Activated T-helper 9 cell treated with anti-CD3 and anti-CD28 coated beads, Interleukin-2, amount 50 U/mL, for 16 hours (primary cell): ENCODE measurements at places on chromosomes 5 and 9.

DNA sequence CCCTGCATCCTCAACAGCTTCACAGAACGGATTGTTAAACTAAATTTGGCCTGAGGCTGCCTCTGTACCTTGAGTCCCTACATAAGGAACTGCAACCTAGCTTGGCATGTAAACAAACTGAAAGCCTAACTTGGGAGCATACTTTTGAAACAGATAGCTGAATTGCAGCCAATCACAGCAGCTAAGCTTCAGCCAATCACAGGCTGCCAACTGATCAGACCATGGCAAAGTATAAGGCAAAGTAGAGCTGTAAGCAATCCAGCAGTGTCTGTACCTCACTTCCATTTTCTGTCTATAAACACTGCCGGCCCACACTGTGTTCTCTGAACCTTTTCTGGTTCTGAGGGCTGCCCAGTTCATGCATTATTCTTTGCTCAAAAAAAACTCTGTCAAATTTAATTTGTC, 8.9 kb upstream of the ZNF483 start:
- DNase-seq = no peak

GRCh38 chr9:131013771-131014676, 5.0 kb downstream of the LAMC3 start:
- DNase-seq = no peak

DNA sequence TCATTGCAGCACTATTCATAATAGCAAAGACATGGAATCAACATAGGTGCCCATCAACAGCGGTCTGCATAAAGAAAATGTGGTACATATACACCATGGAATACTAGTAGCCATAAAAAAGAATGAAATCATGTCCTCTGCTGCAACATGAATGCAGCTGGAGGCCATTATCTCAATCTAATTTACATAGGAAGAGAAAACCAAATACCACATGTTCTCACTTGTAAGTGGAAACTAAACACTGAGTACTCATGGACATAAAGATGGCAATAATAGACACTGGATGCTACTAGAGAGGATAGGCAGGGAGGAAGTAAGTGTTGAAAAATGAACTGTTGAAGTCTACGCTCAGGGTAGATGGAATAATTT, 203.9 kb upstream of the CDH9 start:
- DNase-seq = no peak

GRCh38 chr5:123950701-123951581, 439.0 kb downstream of the CSNK1G3 start:
- no peak for DNase-seq

GRCh38 chr5:113598926-113599325, 85.4 kb downstream of the YTHDC2 start:
- no peak for DNase-seq

DNA sequence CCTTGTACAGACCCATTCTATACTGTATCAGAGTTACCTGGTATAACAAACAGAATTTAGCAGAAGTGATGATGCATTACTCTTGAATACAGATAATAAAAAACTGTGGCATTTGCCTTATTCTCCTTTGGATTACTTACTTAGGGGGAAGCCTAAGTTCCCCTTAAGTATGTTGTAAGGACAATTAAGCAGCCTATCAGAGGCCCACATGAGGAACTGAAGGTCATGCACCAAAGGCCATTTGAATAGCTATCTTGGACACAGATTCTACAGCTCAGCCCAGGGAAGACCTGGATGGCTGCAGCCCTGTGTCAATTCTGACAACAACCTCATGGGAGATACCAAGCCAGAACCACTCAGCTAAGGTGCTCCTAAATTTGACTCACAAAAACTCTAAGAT, 125.2 kb downstream of the RAPGEF6 start:
- DNase-seq = no peak

DNA sequence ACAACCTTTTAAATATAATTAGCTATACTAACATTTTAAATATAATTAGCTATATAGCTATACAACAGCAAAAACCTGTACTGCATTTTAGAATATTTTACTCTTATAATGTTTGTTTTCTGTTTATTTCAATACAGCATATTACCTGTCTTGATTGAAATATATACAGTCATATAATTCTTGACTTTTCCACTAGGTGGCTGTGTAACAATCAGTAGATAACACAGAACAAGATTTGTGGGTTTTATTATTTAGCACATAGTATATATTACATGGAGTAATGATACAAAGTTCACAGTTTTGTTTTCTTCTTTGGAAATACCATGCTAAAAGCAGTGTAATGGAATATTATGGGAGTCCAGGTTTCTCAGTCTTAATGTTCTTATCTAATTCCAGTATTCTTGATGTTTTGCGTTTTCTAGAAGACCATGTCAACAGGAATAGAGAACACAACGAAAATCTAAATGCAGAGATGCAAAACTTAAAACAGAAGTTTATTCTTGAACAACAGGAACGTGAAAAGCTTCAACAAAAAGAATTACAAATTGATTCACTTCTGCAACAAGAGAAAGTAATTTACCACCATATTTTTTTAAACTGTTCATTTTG, 13.3 kb downstream of the HMMR start:
- no peak for DNase-seq

DNA sequence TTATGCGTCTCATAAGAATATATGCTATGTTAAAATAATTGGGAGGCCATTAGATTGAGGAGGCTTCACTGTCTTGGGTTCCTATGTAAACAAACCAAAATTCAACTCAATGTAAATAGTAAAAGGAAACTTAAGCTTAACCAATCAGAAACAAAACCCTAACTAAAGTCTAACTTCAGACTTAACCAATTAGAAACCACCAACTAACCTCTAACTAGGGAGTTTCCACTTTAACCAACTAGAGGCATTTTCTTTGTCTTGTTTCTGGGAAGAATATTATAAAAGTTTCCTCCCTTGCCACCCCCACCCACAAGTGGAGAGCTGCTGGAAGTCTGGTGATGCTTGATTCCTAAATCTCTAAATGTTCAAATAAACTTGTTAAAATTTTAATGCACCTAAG, 214.5 kb downstream of the SEMA5A start:
- DNase-seq = no peak

DNA sequence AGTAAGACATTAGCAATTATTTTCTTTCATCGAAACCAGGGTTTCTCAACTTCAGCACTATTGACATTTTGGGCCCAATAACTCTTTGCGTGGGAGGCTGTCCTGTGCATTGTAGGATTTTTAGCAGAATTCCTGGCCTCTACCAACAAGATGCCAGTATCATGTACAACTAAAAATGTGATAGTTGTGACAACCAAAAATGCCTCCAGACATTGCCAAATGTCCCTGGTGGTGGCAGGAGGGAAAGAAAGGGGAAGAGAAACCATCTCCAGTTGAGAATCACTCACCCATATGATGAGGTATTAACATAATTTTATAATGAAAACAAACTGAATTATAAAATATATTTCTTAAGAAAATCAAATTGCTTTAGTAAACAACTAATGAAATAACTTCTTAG, 406.1 kb downstream of the RAB3C start:
- DNase-seq = no peak

DNA sequence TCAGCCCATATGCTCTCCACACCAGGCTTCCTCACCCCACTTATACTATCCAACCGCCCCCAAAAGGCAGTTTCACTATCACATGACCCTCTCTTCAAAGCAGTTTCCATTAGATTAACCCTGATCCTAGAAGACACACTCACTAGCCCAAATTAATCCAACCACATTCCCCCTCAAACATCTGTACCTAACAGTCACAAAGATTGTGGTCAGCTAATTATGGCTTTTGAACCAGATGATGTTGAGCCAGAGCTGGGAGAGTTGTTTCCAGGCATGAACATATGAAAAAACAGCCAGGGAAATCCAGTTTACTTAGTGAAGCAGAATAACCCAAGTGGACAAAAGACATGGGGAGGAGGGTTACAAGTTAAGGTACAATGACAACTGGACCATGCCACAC, 131.2 kb downstream of the SPOCK1 start:
- DNase-seq = no peak

DNA sequence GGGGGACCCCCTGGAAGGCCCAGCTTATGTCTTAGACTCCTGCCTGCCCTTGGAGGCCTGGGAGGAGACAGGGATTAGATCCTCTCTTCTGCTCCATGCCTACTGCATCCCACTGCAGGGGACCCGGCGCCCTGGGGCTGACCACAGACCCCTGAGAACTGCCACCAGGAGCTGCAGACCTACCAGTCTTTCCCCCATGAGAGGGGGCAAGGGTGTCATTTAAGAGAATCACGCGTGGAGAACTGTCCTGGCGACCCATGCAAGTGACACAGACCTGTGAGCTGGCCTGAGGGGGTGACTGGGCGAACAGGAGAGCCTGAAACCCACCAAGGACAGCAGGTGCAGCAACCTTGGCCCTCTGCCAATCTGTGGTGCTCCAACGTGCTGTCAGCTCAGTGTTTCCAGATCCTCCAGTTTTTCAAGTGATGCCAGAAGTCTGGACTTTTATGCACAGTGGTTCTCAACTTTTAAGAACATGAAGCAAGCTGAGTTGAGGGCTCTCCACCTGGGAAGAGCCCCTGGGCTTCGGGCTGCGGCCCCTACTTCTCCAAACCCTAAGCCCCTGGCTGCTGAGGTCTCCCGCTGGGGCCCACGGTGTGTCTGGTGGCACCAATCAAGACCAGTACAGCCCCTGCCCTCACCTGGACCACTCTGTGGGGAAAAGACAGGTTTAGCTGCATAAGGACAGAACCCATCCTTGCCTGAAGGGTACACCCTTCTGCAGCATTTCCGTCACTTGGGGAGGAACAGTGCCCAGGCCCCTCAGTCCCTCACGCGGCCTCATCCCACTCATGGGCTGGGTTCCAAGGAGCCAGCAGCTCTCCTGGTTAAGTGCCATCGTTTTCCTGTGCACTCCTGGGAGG, 18.2 kb downstream of the GFPT2 start:
- no peak for DNase-seq
